Cortex of kidney (tissue), 1 donor: ENCODE measurements at places on chromosomes 2 and 18.

- no peak for DNase-seq
Measured at GRCh38 chr2:74845217-74845751, 11.4 kb downstream of the HK2 start.

DNA sequence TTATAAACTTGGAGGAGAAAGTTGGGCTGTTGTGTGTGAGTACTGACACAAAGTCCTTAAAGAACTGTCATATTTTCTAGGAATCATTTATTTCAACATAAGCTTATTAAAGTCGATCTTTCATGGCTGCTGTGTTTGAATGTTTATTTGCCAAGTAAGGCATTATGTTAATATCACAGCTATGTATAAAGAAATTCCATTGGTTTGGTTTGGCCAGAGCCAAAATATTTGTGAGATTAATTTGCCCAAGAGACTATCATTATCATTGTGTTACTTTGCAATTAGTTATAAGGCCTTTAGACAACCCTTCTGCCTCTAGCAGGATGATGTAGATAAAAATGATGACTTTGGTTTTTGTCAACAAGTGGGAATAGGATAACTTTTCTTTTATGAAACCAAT is 240.6 kb upstream of the NT5C1B start:
- DNase-seq, result no peak

GRCh38 chr2:55743583-55743982 is 49.9 kb upstream of the PNPT1 start:
- no peak for DNase-seq

DNA sequence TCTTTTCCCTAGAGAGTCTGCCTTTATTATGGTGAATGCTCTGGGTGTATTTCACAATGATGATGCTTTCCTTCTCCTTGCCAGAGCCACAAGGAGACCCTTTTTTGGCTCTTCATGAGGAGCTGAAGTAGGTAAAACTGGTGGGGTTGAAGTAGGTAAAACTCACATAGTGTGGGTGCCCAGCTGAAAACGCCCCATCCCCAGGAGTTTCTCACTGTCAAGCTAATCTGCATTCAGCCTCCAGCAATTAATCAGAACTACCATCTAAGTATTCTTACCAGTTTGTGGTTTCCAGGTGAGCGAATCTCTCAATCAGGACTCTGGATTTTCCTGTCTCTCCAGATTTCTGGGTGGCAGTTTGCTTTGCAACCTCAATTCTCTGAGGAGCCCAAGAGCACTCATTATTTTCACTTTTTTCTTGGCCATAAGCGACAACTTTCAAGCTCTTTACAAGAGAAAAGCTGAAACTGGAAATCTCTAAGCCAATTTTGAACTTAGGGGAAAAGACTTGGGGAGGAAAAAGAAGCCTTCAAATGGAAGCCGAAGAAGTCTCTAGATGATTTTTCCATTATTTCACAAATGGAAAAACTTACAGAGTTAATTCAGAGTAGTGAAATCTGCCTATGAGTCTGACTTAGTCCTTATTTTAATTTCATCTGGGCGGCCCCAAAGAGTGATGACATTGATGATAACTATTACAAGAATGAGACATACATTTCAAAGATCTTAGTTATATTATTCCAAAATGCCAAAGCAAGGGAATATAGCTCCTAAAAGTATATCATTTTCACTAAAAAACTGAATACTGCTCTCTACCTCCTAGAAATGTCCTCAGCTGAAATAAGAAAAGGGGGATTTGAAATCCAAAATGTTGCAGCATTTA is 121.4 kb upstream of the MAP3K20 start:
- DNase-seq, result no peak

- DNase-seq, result no peak
Measured at GRCh38 chr2:223319601-223320000, 267.6 kb downstream of the KCNE4 start.

DNA sequence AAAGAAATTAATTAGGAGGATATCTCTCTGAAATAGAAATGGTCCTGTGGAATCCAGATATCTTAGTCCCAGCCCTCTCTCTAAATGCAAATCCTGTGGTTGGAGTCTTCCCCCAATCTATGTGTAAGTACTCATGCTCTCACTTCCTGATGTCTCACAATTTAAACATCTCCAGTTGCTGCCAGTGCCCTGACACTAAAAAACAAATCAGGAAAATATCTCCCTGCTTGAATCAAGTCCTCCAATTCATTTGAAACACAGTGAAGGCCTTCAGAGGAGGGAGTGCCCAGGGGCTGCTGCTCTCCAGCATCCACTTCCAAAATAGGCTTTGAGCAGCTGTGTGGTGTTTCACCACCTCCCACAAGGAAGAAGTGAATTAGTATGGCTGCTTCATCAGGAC is 413.8 kb downstream of the RAD51AP2 start:
- no peak for DNase-seq

GRCh38 chr18:25675123-25675850 is 323.3 kb upstream of the ZNF521 start:
- DNase-seq, result no peak

- no peak for DNase-seq
Measured at GRCh38 chr18:6342990-6343389, 71.7 kb downstream of the L3MBTL4 start.

DNA sequence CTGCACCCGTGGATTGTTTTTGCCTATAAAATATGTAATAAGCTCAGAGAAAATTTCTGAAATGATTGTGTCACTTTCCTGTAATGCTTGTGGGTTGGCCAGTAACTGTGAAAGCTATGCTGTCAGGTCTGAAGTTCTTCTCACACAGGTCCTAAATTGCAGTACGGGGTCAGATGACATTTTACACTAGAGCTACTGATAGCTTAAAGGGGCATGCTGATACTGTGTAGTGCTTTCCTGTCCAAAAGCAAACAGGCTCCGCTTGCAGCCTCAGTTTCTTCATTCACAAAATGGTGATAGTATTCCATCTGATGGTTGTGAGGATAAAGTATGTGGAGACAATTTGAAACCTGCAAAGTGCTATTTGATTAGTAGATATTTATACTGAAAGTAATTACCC is 7.6 kb upstream of the FARSB start:
- no peak for DNase-seq

GRCh38 chr2:236196366-236196765 is 28.2 kb upstream of the GBX2 start:
- DNase-seq, result no peak

DNA sequence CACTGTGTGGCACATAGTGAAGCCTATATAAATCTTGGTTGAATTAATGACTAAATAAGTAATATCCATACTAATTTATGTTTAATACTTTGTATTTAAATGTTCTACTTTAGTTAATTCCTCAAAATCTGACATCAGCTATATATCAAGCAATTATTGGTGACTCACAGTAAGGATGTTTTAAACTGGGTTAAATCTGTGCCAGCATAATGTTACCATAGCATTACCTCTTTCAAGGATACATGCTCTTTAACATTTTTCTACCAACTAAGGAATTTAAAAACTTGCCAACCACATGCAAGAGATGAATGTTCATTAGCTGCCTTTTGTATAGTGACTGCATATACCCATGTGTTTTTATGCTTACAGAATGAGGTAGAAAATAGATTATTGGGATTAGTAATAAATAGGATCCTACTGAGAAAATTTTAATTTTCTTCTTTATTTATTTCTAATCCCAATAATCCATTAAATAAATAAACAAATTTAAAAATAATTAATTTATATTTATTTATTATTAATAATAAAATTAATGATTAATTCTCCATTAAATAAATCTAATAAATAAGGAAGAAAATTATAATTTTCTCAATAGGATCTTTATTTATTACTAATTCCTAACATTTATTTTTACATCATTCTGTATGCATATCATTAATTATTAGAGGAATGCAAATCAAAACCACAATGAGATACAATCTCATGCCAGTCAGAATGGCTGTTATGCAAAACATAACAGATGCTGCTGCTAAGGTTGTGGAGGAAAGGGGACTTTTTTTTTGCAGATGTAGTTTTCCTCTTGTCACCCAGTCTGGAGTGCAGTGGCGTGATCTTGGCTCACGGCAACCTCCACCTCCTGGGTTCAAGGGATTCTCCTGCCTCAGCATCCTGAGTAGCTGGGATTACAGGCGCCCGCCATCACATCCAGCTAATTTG is 410.7 kb upstream of the DSEL start:
- no peak for DNase-seq

DNA sequence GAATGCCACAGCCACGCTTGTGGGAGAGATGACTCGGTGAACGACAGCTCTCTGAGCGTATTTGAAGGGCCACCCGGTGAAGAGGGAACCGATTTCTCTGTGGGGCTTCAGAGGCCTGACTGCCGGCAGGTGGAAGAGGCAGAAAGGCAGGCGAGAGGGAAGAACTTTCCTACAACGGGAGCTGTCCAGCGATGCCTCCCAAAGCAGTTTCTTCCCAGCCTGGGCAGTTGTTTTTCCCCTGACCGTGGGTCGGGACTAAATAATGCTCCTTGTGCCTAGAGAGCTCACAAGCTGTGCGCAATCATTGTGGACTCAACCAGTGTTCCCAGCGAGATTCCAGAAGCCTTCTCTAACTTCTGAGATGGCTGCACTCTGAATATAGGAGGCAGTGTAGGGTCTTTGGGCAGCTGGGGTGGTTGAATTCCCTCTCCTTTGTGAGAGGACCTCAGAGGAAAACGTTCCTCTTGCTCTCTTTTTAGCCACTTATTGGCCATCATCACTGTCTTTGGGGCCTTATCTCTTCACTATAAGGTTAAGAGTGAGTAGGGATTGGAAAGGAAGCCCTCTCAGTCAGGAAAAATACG is 710 bp downstream of the SEC11C start:
- DNase-seq, result no peak

DNA sequence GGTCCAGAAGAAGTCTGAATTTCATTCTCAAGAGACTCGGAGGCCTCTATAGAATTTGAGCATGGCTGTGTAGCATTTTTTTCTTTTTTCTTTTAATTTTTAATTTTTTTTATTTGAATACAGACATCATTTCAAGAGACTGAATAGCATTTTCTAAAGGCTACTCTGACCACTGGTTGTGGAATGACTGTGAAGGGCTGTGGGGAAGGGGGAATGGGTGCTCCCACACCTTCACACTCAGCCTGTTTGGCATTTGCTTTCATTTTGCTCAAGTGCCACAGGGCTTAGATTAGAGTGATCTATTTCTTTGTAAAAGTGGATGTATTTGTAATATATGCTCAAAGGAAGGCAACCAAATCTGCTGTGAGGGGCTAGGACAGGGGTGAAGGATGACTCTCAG is 142.0 kb upstream of the SPOPL start:
- DNase-seq, result no peak

DNA sequence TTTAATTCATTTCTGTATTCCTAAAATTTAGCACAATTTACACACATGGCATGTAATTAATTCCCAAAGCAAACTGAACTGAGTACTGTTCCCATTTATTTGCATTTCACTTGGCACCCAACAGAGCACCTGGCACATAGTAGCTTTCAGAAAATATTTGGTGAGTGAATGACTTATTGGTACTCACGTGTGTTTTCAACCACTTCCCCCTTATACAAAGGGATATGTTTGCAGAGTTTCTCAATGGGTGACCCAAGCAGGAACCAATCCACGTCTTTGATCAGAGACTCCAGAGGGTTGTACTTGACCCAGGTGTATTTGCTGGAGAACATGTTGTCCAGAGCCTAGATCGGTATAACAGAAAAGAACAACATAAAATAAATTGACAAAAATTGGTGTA is 6.6 kb downstream of the GKN2 start:
- no peak for DNase-seq

DNA sequence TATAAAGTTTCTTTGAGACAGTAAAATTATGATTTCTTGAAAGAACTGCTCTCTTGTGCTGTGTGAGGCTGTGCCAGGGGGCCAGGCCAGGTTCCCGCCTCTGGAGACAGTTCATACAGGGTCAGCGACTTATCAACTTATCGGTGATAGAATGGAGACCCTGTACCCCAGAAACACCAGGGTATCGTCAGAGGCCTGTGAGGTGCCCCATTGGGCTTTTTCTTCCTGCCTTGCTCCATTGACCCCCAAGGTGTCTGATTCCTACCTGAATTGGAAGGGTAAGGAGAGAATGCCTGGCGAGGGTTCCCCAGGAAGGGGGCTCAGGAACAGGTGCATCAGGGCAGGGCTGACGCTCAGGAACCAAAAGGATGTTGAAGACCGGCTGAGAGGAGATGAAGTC is 4.3 kb downstream of the DLX1 start:
- DNase-seq, result no peak

- DNase-seq, result no peak
Measured at GRCh38 chr2:178870703-178871102, 63.5 kb upstream of the TTN start.

DNA sequence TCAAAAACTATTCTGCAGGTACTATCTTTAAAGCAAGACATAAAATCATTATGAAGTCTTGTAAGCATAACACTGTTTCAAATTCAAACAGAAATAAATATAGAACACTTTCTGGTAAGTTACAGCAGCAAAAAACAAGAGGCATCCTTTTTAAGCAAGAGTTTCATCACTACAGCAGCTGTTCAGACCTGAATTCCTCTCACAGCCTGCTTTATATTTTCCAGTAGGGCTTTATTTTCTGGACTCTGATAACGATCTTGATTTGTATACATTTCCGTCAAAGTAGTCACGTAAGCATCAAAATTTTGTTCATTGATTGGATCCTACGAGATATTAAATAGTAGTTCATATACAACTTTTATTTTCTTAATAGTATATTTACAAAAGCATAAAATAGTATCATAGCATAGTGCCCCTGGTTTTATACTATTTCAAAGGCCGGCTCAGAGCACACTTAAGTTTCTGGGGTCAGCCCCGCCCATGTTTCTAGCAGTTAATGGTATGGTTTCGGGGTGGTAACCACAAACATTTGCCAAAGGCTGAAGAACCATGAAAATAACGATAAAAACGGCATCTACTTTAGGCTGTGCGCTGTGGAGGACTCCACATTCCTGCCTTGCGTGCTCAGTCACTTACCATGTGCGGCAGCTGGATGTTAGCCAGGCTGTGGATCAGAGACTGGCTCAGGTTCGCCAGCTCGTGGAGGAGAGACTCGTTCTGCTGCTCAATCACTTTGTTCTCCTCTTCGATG is 47.5 kb upstream of the PXDN start:
- DNase-seq, result no peak

GRCh38 chr2:179612591-179613298 is 248.7 kb downstream of the ZNF385B start:
- DNase-seq, result no peak

GRCh38 chr2:196234672-196235071 is 63.3 kb upstream of the STK17B start:
- DNase-seq, result no peak

- peak; percentile 67 for DNase-seq
Measured at GRCh38 chr2:85772019-85772745, 18.4 kb downstream of the ATOH8 start.
